ENCODE measurements at places on chromosomes 7 and 10.

DNA sequence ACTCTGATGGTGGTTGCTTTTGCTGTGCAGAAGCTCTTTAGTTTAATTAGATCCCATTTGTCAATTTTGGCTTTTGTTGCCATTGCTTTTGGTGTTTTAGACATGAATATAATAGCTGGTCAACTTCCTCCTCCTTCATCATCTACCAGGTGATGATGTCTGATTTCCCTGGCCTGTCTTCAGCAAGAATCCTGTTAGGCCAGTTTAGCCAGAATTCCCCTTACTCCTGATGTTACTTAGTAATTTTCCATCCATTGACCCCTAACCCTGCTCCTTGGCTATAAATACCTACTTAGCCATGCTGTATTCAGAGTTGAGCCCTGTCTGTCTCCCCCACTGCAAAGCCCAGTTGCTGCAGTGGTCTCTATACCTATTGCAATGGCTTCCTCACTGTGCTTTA lies 91.4 kb downstream of the ZNF777 start:
- DNase-seq: no peak

DNA sequence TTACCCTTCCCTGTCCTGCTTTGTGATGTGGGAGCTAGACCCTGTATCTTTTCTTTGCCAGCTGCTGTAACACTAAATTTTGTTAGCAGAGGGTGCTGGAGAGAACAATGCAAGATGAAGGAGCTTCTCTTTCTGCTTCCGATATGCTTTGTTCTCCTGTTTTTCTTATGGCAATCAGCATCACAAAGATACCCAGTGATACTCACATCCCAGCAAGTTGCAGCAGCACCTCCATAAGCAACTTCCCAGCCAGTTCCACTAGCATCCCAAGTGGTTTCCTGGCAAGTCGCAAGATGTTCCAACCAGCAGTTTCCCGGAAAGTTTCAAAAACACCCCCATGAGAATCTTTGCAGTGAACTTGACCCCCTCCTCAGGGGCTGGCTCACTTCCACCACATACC lies 148.6 kb downstream of the IMMP2L start:
- no peak for DNase-seq

GRCh38 chr7:123939784-123940183 lies 14.7 kb downstream of the SPAM1 start:
- DNase-seq: no peak

- no peak for DNase-seq
These were observed 127.4 kb downstream of the ZNF365 start for GRCh38 chr10:62501547-62501946.

DNA sequence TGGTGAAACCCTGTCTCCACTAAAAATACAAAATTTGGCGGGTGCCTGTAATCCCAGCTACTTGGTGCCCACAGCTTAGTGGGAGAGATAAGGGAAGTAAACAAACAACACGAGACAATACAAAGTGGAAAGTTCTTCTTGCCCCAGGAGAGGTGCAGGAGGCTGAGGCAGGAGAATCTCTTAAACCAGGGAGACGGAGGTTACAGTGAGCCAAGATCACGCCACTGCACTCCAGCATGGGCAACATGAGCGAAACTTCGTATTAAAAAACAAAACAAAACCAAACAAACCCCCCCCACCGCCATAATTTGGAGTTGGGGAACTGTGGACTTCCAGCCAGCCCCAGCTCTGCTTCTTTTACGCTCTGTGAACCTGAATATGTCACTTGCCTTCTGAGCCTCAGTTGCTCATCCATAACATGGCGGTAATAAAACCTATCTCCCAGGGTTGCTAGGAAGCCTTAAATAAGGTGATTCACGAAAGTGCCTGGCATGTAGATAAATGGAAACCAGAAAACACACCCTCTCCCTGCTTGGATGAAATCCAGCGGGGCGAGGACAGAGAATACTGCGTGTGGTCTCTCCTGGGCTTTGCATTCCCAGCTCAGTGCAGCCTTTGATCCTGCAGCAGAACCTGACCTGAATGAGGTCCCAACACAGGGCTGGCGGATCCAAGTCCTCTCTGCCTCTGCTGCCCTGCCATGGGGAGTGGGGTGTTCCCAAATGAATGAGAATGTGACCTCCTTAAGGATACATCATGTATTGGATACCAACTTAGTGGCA lies 10.2 kb downstream of the MLXIPL start:
- DNase-seq: no peak

GRCh38 chr7:8434290-8435002 lies 1.0 kb downstream of the NXPH1 start:
- no peak for DNase-seq

DNA sequence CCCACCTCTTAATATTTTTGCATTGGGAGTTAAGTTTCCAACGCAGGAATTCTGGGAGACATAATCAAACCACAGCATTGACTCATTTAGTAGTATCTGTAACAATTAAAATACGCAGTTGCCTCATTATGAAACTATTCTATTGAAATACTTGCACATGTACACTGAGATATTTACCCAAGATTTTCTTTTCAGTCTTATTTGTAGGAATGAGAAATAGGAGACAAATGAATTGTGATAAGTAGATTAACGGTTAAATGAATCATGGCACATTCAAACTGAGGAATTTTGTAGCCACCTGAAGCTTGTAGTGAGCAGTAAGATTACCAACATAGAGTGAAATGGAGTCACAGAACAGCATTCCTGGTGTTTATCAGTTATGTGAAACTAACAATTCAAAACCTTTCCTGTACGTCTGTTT lies 18.1 kb downstream of the RP9 start:
- no peak for DNase-seq

DNA sequence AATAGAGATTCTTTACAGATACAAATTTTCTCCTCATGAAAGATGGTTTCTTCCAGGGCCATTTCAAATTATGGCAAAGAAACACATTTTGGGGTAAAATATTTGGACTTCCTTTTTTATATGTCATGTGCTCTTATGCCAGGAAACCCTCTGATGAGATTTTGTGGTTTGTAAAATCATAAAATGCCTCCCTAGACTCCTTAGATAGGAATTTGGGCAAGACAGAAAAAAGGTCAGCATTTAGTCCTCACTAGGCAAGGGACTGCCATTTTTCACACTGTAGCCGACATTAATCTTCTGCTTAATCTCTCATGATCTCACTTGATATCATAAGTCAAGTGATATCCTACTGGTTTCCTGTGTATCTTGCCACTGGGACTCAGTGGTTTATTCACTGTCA lies 286.4 kb downstream of the ARHGAP12 start:
- no peak for DNase-seq

DNA sequence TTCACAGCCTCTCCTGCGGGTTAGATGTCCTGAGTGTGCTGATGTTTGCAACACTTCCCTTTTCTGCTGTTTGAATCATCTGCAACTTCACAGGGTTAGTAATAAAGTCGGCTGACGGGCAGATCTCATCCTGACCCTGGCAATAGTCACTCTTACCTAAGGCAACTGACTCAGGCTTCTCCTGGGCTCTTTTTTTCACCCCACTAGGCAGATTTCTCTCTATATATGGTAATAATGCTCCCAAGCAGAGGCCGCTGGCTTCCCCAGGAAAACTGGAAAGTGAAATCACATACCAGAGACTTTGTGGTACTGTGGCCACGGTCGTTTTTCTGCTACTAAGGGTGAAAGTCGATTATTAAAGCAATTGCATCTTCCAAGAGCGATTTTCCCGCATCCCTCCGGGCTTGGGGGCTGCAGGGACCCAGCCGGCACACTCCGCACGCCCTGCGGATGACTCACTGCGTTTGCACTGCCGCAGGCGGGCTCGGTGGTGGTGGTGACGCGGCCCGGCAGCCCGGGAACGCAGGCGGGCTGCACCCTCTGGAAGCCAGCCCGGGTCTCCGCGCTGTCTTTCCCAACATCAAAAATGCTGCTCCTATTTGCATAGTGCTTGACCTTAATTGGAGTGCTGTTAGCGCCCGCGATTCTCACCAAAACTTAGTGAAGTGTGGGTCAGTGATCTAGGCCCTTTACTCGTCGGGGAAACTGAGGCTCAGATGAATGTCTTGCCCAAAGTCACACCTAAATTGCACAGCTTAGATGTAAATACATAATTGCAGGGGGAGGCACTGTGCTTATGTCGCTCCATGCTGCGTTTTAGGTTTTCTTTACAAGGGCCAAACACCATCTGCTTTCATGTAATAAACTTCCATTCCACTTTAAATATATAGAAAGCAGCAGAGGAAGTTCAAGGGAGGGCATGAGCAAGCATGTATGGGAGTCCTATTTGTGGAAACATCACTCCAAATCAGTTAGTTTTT lies 47.6 kb upstream of the ITGB1 start:
- peak; percentile 57 for DNase-seq

DNA sequence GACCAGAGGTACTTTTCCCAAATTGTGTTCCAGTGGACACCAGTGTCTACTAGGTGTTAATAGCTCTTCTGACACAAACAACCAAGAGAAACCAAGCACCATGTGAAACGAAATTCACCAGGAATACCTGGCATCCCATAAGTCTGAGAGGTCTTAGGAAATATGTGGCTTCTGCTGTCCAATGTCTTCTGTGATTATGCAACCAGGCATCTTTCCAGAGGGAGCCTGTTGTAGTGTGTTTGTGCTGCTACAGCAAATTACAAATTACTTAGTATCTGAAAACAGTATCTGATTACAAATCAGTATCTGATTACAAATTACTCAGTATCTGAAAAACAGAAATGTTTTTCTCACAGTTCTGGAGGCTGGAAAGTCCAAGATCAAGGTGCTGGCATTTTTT lies 133.6 kb upstream of the NPVF start:
- no peak for DNase-seq

GRCh38 chr7:98204670-98205069 lies 6.6 kb upstream of the BHLHA15 start:
- peak; percentile 22 for DNase-seq

GRCh38 chr10:33129996-33130386 lies 172.0 kb upstream of the ITGB1 start:
- no peak for DNase-seq

GRCh38 chr10:119104654-119105015 lies 722 bp downstream of the DENND10 start:
- peak; percentile 53 for DNase-seq

DNA sequence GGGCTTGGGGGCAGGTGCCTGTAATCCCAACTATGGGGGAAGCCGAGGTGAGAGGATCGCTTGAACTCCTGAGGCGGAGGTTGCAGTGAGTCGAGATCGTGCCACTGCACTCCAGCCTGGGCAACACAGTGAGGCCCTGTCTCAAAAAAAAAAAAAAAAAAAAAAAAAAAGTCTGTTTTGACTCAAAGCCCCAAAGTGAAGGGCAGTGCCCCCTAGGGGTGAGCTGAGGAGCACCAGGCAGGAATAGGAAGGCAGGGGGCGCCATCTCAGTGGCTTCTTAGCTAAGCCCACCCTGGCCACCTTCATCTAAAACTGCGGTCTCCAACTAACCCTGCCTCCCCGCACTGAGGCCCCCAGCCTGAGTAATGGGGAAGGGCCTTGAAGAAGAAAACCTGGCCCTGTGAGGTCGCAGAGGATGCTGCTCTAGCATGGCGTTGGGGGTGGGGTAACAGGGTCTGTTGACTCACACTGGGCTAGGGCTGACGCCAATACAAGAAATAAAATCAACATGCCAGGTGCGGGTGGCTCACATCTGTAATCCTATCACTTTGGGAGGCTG lies 9.8 kb downstream of the PODXL start:
- peak; percentile 49 for DNase-seq

DNA sequence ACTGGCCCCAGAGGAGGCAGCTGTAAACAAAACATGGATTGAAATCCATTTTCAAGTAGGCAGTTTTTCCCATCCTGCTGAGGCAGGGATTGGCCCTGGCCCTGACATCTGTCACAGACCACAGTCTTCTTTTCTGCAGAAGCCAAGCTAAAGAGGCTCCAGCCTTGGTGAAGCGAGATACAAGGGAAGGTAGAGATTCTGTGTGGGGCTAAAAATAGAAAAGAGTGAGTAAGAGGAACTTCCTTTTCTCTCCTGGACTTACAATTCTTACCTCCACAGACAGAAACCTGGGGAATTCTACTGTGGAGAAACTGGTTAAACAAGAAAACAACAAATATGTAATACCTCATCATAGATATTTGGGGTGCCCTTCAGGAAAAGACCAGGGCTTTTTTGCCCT lies 624.8 kb upstream of the FZD8 start:
- no peak for DNase-seq

DNA sequence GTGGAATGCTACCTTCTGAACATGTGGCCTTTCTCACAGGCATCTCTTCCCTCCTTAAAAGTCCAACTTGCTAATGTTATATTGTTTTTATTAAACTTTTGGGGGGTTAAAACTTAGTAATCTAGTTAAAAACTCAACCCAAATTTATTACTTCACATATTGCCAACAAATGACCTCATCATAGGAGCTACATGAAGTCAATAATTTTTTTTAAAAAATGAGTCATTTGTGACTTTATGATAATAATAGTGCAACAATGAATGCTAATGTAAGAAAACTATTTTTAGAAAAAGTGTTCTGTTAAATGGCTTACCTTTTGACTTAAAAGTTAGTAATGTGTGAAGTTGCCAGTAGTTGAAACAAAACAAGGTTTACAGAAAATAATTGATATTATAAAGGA lies 325.9 kb upstream of the FZD1 start:
- DNase-seq: no peak

GRCh38 chr10:32426186-32426585 lies 19.8 kb upstream of the CCDC7 start:
- DNase-seq: no peak

DNA sequence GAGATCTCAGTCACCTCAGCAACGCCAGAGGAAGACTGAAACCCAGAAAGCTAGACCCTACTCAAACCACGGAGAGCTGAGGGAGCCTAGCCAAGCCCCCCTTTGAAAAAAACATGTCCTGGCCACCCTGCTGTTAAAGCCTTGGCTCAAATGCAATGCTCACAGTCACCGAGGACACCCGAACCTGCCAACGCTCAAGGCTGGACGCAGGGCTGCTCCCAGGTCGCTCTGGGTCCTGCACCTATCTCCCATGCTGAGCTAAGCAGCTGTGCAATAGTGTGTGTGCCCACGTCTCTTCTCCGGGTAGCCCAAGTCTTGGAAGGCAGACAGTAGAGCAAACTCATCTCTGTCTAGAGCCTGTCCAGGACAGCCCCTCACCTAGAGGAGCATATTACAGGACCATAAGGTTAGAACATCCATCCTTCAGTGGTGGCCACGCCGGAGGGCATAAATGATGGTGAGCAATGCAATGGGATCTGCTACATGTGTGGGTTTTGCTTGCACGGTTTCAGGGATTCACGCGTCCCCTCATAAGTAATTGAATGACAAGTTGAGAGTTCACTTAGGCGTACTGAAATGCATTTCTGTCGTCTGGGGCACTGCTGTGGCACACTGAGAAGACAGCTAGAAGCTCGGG lies 94.2 kb upstream of the DDC start:
- DNase-seq: no peak

DNA sequence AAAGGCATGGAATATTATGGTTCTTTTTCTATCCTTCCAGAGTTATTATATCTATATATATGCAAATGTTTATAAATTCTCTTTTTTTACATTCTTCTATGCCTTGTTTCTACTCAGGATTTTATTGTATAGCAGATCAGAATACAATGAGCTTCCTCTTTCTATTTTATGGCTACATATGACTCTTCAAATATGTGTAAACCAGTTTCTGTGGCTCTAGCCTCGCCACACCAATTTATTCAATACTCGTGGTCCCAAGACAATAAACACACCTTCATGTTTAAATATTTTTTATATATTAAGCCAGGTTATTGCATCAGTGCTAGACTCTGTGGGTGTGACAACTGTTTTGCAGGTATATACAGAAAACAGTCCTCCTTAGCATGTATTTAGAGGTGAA lies 237.5 kb upstream of the MKLN1 start:
- DNase-seq: no peak

GRCh38 chr7:149773446-149774236 lies at the start of gene ZNF467:
ZNF467 (minus strand) TSS chr7:149773588; CDS start chr7:149771032, 2,556 bp downstream.
- DNase-seq: peak; percentile 46
